ENCODE measurements at places on chromosomes 1 and 21.

DNA sequence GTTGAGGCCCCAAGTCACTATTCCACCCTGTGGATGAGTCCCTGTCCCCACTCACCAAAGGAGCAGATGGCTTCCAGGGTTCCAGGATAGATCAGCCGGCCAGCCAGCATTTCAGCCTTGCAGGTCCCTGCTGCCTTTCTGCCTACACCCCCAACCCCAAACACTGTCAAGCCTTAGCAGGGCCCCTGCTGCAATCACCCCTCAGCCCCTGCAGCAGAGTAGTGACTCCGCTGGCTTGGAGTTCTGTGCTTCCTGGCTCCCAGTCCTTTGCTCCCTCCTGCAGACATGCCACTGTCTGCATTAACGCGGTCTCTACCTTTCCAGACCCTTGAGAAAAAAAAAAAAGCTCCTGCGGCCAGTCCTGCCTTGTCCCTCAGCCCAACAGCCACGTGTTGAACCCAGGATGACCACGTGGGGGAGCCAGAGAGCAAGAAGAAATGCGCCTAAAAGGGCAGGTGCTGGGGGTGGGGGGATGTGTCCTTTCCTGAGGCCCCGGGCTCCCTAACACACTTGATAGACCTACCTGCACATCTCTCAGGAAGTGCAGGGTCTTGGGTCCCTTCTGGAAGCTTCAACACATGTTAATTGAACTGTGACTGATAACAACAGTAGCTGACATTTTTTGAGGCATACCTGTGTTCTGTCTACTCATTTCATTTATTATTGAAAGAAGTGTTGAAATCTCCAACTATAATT, 37.4 kb downstream of the RASSF5 start:
- peak; percentile 74 for DNase-seq

- no peak for DNase-seq
Observed at GRCh38 chr1:59879996-59880505, 46.5 kb downstream of the CYP2J2 start.

- no peak for DNase-seq
Observed at GRCh38 chr1:79293611-79294010, 287.1 kb upstream of the ADGRL4 start.

DNA sequence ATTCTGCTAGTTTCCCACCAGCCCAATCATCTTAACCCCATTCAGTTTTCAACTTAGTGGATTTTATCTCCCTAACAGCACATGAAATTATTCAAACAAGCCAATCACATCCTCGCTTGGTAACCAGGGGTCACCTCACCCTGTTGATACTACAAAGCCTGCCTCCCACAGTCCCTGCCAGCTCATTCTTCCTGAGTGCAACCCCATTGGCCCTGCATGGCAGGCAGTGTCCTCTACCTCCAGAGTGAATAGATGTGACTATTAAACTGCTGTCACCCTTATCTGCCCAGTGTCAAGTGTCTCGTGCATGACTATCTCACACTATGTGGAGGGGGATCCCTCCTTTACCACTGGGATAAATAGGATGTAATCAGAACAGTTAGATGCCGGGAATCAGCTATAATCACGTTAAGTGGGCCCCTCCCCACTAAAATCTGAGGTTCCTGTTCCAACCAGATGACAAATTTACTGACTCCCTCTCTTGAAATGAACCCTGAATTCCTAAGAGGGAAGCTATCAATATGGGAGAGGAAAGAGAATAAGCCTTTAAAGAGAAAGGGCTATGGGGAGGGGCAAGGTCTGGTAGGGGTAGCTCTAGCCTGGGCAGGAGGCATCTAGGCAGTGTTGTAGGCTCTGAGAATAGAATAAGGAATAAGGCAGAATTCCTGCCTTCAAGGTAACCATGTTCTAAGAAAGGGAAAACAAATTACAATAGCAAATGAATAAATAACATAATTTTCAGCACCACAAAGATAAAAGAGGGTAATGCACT, 155.9 kb downstream of the SLC30A10 start:
- DNase-seq = no peak

GRCh38 chr21:35581640-35582039, 478.7 kb downstream of the SETD4 start:
- no peak for DNase-seq

DNA sequence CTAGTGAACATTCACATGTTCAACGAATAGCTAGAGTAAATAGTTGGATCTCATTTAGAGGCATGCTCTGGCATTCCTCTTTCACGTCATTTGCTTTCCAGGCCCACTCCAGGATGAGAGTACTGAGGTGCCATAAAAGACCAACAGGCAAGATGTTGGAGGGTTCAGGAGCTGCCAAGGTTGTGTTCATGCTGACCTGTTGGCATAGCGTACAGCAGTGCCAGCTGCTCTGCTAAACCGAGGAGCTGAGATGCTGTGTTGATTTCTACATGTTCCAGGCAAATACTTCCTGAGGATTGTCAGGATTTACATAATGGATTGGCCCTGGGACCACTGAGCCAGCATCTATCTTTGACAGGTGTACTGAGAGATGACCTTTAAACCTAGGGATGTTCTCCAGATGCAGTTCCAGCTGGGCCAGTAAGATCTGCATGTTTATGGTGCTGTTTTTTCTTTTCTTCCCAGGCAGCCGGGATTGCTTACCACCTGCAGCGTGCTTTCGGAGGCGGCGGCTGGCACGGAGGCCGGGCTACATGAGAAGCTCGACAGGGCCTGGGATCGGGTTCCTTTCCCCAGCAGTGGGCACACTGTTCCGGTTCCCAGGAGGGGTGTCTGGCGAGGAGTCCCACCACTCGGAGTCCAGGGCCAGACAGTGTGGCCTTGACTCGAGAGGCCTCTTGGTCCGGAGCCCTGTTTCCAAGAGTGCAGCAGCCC, 66.9 kb downstream of the DISC1 start:
- no peak for DNase-seq

DNA sequence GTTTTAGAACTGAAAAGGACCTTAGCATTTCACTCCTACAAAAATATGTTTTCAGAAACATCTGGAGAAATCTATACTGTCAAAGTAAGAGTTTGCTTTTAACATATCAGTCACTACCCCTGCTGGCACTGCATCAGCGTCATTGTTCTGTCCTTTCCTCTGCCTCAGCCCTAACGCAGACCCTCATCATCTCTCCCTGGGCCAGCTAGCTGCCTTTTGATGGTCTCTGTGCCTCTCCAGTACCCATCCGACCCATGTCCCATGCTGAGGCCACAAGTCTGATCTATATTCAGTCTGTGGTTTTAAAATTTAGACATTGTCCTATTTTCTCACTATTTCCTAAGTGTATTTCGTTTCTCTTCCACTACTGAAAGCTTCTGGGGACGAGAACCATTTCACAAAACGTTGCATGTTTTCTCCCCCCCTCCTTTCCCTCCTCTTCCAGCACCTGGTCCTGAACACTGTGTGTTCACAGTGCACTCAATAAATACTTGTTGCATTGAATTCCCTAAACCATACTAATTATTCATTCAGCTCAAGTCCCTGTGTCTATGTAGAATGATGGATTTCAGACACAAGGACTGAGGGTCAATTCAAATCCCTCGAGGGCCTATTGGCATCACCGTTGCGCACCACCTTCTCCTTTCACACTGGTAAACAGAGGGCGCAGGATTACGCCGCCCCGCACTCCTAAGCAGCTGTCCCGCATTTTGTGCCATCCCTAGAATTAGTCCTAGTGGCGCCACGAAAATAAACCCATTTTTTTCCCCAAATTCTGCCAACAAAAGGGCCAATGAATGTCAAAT, 53.4 kb downstream of the CD2 start:
- DNase-seq = no peak

GRCh38 chr1:87437663-87438295, 109.1 kb downstream of the LMO4 start:
- no peak for DNase-seq

GRCh38 chr21:28516991-28517592, 475.6 kb downstream of the LTN1 start:
- DNase-seq = peak; percentile 21

DNA sequence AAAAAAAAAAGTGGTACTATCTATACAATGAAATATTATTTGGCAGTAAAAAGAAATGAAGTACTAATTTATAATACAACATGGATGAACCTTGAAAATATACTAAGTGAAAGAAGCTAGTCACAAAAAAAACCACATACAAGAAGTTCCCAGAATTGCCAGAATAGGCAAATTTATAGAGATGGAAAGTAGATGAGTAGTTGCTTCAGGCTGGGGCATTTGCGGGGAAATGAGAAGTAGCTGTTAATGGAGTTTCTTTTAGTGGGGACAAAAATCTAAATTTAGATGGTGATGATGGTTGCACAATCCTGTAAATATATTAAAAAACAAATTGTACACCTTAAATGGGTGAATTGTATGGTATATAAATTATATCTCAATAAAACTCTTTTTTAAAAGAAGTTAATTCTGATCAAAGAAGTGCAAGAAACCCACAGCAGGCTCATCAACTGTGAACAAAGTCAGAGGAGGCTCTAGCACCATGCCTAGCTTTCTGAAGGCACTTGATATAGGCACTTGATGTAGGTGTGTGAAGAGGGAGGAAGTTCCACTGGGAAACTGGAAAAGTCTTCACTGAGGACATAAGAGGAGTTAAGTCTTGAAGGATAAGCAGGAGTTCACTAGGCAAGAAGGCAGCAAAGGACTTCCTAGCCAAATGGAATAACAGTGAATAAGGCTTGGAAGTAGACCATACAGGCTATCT, 52.5 kb downstream of the DMAP1 start:
- DNase-seq = no peak

DNA sequence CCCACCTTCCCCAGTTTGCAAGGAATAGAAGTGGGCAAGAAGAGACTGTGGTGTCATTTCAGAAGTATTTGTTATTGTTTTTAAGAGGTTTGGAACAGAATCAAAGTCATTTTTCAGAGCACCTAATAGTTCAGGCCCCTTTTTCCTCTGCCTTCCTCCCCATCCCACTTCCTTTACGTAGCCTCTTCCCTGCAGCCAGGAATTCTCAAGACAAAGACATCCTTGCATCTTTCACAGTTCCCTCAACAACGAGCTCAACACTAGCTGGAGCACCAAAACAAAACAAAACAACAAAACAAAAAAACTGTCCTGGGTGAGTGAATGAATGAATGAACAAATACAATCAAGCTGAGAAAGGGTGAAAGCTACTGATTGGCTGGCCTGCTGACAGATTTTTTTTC, 7.0 kb downstream of the PALMD start:
- DNase-seq = no peak

DNA sequence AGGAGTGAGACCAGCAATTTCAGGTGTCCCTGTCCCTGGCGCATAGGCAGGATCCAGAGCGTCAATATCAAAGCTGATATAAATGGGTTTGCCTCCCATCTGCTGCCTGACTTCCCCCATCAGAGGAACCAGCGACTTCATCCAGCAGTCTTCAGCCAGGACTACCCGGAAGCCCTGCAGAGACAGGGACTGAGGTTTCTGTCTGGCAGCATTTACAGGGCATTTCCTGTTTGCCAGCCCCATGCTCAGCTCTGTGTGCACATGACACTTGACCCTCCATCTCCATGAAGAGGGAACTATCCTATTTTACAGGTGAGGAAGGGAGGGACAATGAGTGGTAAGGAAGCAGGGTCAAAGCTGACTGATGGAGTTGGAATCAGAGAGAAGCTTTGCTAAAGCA, 7.2 kb downstream of the AGMAT start:
- DNase-seq = no peak

GRCh38 chr1:187987236-187987776, 1158.6 kb downstream of the PLA2G4A start:
- no peak for DNase-seq

GRCh38 chr1:167704715-167705114, 17.1 kb upstream of the MPZL1 start:
- no peak for DNase-seq

Data from stimulated activated CD8-positive, alpha-beta memory T cell treated with anti-CD3 and anti-CD28 coated beads, Interleukin-4, amount 100 ng/mL, for 1 hour (primary cell).